ENCODE measurements at places on chromosomes 6 and 20.

DNA sequence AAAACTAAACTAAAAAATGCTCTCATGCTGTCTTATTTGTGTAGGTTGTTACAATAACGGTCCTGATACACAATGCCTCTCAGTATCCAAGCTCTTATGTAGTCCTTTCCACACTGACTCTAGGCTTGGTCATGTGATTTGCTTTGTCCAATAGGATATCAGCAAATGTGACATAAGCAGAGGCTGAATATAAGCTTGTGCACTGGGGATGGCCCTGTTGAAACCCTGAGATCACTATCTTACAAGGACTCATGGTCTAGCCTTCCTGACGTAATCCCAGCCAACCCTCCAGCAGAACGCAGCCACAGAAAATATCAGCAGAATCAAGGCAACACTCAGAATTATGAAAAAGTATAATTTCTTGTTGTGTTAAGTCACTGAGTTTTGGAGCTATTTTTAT, 145.1 kb upstream of the CCN2 start:
- DNase-seq: no peak

DNA sequence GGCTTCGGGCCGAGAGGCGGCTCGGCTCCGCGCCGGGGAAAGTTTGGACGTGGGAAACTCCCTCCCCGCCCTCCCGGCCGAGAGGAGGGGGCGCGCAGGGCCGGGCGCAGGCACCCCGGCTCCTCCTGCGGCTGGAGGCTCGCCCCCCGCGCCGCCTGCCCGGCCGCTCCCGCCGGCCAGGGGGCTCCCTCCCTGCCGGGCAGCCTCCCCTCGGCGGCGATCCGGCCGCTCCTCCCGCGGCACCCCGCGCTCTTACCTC, 370 bp downstream of the CDH22 start:
- no peak for DNase-seq

- DNase-seq: peak; percentile 71
Observed at GRCh38 chr20:57092112-57092899, 174.1 kb downstream of the BMP7 start.

DNA sequence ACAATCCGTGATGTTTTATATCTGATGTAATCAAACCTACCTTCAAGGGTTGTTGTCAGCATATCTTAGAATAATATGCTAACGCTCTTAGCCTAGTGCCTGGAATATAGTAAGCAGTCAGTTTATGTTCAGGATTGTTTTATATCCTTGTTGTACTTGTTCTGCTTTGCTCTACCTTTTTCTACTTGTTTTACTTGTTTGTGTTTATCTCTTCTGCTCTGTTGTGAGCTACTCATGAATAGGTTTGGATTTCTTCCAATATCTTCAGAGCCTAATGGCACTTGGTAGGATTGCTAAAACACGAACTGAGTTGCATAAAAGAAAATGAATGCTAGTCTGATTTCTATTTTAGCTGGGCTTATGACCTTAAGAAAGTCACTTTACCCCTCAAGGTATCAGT, 40.1 kb downstream of the DNAH8 start:
- no peak for DNase-seq

DNA sequence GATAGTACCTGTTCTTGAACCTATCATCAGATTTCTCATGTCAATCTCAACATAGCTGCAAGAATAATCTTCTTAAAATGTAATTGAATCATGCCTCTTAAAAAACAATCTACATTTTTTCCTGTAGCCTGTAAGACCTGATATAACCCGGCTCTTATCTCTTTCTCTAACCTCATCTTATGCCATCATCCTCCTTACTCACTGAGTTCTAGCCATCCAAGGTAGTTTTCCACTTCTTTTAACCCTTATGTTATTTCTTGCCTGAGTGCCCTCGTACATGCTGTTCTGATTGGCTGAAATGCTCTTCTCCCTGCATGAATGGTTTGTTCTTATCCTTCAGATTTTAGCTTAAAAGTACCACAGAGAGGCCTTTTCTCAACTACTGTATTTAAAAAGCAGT, 16.4 kb downstream of the SLC17A5 start:
- no peak for DNase-seq

DNA sequence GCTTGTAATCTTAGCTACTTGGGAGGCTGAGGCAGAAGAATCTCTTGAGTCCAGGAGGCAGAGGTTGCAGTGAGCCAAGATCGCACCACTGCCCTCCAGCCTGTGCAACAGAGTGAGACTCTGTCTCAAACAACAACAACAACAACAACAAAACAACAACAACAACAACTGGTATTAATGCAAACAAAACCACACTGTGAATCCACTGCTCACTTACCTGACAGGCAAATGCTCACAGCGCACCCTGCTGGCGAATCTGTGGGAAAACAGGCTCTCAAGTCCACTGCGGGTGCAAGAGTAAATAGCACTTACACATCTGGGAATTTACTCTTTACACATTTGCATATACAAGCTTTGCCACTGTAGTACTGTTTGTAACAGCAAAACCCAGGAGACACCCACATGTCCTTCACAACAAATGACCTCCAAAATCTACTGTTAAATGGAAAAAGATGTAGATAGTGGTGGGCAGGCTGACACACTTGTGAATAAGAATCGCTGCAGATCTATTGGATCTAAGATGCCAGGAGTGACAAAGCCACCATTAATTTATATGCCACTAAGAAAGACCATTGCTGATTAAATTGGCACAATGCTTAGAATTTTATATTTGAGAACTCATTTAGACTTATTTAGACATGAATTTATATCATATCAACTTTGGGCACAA, 29.3 kb downstream of the NSFL1C start:
- peak; percentile 91 for DNase-seq

GRCh38 chr6:109625199-109625598, 65.8 kb downstream of the AK9 start:
- no peak for DNase-seq

- DNase-seq: no peak
Observed at GRCh38 chr6:46793138-46793537, at the start of gene MEP1A. MEP1A (plus strand) TSS chr6:46793389; CDS start chr6:46793399, 10 bp downstream.

All from A549 (cell line).